ENCODE measurements at places on chromosomes 4 and X. TPM values are rescaled to one million over a fixed set of nuclear protein-coding genes. Genes with fewer than 3 reads are reported as not detected.

DNA sequence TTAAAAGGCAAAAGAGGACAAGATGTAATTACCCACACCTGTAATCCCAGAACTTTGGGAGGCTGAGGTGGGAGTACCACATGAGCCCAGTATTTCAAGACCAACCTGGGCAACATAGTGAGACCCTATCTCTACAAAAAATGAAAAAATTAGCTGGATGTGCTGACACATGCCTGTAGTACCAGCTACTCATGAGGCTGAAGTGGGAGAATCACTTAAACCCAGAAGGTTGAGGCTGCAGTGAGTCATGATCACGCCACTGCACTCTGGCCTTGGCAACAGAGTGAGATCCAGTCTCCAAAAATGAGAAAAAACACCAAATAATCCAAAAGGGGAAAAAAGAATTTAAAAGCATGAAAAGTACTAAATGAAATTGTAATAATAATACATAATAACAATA is 30.8 kb downstream of the NR0B1 start:
- DNase-seq: no peak

GRCh38 chr4:173282256-173282562 is 51.9 kb downstream of the HMGB2 start:
- DNase-seq: no peak

- no peak for DNase-seq
Measured at GRCh38 chrX:13492286-13492685, 77.1 kb upstream of the EGFL6 start.

GRCh38 chr4:106909486-106910188 is 126.5 kb downstream of the DKK2 start:
- DNase-seq: no peak

TMSB15B gene
- total RNA-seq: 23.0 TPM

IL21 gene
- not detected for total RNA-seq

Measured in type B pancreatic cell (in vitro differentiated cells).